ENCODE measurements at places on chromosomes 1 and 21. TPM values are rescaled to one million over a fixed set of nuclear protein-coding genes. Genes with fewer than 3 reads are reported as not detected.

The TRIM46 gene
- total RNA-seq: 0.79 TPM

The IGSF9 gene
- total RNA-seq: 0.06 TPM

The ACTL8 gene
- 0.08 TPM for total RNA-seq

The RGSL1 gene
- not detected for total RNA-seq

DNA sequence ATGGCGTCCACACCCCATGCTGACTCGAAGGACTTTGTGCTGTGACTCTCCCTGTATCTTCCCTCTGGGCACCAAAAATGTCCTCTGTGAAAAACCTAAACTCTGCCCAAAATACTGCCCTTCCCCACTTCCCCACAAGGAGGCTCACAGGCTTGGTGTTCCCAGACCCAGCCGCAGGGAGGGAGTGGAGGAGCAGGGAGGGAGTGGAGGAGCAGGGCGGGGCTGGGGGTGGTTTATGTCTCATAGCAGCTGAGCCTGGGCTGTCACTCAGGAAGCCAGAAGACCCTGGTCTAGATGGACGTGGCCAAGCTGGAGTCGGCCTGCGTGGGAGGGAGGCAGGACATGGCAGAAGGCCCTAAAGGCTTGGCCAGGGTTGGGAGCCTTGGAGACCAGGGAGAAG, 461.7 kb downstream of the PTPRU start:
- peak; percentile 74 for DNase-seq

DNA sequence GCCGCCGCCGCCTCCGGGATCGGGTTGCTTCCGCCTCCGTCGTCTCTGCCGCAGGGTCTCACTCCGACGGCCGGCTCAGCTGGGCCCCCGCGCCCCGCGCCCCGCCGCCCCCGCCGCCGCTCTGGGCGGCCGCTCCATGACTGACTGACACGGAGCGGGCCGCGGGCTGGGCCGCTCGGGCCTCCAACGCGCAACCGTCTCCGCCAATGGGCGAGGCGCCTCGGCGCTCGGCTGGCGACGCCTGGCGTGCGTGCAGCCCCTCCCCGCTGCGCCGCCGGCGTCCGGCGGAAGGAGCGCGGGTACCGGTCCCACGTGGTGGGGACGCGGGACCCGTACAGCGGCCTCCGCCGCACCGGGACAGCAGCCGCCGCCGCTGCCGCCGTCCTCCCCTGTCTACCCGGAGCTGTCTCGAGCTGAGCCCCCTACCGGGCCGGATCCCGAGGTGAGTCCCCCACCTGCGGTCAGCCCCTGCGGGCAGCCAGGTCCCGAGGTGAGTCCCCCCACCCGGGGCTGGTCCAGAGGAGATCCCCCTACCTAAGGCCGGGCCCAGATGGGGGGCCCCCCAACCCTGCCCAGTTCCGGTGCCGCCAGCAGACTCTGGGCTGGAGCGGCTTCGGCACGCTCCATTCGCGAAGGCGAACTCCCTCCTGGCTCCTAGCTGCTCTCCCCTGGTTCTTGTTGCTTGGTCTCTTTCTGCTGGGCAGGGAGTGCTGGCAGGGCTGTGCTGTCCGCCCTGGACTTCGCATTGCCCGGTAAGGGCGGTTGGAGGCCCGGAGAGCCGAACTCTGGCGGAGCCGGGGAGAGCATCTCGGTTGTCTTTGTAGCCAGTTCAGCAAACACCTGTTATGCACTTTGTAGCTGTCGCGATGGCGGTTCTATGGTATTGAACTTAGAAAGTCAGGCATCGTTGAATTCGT, at the start of the genes TAF5L and URB2:
TSS of gene TAF5L (minus strand) at position 208 of the 917 bp plus-strand sequence. CDS start 11,640 bp downstream, outside the sequence.
TSS of gene URB2 (plus strand) at position 333 of the 917 bp plus-strand sequence. CDS start 1,387 bp downstream, outside the sequence.
- DNase-seq: peak; percentile 84

GRCh38 chr1:229204921-229205777, 65.8 kb upstream of the RAB4A start:
- DNase-seq: peak; percentile 37
